ENCODE measurements at places on chromosomes 3 and 15.
A peak's percentile ranks its signal among the peaks of the same experiment; 100 is the strongest.

DNA sequence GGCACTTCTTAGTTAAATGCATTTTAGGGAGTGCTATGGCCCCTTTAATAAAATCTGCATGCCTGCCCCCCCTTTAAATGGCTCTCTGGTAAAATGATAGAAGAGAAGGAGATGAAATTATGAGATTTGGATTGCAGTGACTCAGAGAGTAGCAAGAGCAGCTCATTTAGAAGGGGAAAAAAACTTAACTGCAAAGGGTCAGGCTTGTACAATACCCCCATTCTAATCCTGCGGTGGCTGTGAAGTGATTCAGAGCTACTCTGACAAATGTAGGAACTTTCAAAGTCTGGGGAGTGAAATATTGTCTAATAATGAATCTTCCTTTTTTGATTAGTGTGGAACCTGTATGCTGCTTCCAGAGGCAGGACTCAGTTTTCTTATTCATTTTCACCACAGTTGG is 44.1 kb upstream of the TBC1D23 start:
- no peak for DNase-seq

GRCh38 chr3:195209083-195209846 is 61.7 kb downstream of the XXYLT1 start:
- peak; percentile 48 for DNase-seq

DNA sequence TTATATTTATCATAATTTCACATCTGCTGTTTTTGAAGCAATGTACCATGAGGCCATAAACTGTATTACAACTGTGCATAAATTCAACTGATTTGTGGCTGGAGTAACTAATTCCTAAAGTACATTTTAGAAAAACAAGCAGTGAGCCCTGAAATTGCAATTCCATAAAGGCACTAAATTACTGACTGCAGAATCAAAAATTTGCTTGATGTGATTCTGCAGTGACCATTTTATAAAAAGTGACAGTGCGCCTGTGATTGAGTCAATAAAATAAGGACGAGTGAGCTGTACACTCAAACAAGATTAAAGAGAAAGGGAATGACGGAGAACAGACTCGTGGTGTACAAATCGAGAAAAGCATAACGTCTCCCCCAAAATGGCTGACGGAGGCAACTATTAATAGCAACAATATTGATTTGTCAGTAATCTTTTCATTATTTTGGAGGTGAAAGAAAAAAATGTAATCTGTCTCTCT is 121.4 kb upstream of the MEIS2 start:
- no peak for DNase-seq

- DNase-seq, result no peak
Measured at GRCh38 chr3:108564564-108564963, 24.7 kb downstream of the CIP2A start.

DNA sequence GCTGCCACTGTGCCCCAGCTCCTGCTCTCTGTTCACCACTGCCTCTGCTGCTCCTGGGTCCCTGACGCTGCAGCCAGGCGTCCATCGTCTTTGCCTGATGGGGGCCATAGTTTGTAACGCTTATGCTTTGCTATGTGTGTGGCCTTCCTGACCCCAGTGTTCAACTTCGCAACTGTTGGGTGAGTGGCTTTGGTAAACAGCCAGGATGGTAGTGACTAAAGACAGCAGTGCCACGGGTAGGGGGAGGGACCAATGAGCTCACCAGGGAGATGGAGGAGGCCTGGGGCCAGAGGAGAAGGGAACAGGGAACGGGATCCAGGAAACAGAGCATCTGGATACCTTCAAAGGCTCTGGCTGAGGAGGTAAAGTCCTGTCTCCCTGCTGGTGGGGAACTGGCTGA is 75.9 kb upstream of the ALDH1L1 start:
- no peak for DNase-seq

- DNase-seq, result no peak
Measured at GRCh38 chr3:183038221-183038620, 57.9 kb upstream of the DCUN1D1 start.

GRCh38 chr15:28132524-28133275 is 33.6 kb upstream of the OCA2 start:
- DNase-seq, result no peak

DNA sequence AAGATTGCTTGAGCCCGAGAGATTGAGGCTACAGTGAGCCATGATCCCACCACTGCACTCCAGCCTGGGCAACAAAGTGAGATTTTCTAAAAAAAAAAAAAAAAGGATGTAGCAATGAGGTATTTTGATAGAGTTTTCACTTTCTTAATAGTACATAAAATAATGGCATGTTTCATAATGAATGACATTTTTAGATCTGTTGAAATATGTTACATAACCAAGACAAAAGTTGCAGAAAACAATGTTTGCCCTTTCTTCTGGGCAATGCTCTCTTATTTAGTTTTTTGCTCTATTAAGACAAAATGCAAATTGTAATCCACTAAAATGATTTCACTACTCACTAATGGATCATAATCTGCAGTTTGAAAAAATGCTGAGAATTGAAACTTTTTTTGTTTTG is 4.4 kb upstream of the MAPK6 start:
- DNase-seq, result no peak

- DNase-seq, result no peak
Measured at GRCh38 chr3:31173118-31173718, 278.8 kb upstream of the GADL1 start.

DNA sequence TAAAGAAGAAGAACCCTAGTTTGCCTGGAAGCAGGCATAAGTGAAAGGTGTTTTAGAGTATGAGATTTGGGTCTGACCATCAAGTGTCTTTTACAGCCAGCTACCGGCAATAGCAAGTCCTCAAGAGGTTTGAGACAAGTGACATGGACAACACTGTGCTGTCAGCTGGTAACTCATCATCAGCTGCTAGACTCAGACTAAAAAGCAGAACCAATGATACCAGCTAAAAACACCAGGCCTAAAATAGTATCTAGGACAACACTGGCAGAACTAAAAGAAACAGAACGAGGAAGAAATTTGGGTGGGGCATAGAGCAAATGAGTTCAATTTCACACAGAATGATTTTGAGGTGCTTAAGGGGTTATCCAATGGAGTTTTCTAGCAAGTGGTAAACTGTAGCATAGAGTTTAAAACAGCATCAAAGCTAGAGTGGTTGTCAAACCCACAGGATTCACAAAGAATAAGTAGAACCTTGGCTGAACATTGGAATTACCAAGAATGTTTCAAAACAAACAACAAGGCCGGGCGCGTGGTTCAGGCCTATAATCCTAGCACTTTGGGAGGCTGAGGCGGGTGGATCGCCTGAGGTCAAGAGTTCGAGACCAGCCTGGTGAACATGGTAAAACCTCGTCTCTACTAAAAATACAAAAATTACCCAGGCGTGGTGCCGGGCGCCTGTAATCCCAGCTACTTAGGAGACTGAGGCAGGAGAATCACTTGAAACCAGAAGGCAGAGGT is 3.9 kb downstream of the CIAO2A start:
- DNase-seq, result no peak

DNA sequence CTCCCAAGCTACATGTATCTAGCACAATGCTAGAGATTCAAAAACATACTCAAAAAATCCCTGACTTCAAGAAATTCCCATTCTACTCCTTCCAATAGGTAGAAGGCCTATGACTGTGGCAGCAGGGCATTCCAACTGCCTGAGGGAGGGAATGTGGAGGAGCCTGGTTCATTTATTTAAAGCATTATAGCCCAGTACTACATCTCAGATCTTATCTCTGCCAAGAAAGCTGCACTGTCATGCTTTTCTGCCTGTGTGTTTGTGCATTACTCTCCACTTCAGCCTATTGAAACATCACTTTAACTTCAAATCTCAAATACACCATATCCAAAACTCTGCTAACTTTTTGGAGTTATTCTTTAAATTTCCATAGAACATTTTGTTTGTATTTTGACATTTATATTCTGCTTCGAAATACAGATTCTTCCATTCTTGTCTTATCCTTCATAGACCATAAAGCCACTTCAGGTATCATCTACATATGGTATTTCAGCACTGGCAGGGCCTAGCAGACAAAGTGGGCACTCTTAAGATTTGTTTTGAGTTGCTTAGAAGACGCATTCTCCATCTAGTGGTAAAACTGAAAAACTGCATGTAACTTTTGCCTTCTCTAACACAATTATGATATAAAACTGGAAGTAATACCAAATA is 59.1 kb upstream of the NEDD4 start:
- no peak for DNase-seq

DNA sequence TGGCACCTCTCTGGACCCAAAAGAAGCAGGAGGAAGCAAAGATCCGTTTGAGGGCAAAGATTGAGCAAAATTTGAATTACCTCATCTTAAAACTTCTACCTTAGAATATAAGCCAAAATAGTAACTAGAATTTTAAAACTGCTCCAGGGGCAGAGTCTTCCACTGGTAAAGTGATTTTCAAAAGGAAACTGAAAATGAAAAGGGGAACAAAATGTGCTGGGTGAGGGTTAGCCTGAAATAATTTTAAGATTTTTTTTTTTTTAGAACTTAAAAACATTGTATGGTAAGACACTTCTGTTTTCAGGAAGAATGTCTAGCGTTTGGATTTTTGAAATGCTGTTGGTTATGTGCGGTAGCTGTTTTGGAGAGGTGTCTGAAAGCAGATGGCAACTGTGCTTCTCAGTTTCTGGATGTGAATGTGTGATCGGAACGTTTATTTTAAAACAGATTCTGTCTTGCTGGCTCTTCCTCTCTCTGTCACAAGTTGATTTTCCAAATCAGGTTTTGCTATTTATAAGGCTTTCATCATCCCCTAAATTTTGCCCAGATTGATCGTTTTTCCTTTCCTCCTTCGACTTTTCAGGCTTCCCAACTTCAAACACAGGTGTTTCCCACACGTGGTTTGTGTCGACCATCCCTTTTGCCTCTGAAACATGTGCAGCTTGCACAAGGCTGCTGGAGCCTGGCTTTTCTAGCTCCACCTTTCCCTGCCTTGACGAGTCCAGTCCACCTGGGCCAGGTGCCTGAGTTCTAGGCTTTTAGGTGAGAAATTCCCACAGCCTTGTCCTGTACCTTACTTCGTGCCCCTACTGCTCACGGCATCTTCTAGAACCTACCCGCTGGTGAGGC is 3.3 kb downstream of the LRRK1 start:
- no peak for DNase-seq

DNA sequence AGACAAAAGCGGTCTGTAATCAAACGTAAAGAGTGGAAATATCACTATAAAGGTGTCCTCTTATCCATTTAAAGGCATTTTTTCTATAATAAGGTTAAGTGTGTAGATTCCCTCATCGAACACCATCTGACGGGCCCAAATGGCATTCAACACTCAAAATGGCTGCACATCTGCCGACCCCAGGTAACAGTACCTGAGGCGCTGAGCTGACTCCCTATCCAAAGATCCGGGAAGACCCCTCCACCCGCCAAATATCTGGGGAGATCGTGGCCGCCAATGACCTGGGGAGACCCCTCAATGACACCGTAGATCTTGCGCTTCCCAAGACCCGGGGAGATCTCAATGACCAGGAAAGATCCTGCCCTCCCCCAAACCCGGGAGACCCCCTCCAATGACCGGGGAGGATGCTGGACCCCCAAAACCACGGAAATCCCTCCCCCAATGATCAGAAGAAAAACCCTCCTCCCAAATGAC is 476 bp downstream of the IP6K2 start:
- DNase-seq, result peak; percentile 72

DNA sequence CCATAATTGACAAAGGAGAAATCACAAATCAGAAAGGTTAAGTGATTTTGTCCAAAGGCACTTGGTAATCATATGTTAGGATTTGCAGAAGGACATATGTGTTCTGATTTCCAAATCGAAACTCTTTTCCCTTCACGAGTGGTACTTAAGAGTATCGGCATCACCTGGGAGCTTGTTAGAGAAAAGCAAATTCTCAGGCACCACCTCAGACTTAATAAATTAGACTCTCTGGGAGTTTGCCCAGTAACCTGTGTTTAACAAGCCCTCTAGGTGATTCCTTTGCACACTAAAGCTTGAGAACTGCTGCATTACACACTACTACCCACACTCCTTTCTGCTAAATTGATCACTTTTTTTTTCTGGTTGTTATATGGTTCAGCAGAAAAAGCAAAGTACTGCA is 116.2 kb downstream of the SERPINI1 start:
- no peak for DNase-seq

DNA sequence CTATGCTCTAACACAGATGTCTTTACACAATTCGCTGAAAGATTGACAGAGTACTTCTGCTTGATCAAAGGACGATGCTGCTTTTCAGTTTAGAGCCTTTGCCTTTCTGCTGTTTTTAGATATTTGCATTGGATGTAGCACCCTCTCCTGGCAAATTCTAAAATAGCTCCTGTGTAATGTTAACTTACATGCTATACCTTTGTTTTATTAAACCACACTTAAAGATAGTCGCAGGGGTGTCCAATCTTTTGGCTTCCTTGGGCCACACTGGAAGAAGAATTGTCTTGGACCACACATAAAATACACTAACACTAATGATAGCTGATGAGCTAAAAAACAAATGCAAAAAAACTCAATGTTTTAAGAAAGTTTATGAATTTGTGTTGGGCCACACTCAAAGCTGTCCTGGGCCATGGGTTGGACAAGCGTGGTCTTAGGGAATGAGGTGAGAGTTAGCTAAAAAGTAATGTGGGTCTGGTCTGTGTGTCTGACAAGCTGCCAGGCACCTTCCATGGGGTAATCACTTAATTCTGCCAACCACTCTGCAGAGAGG is 62.9 kb downstream of the ATG7 start:
- DNase-seq, result no peak
